SJSA1 (cell line): ENCODE measurements at places on chromosomes 4 and X. TPM values are rescaled to one million over a fixed set of nuclear protein-coding genes. Genes with fewer than 3 reads are reported as not detected.
A peak's percentile ranks its signal among the peaks of the same experiment; 100 is the strongest.

FOXO4 gene
- total RNA-seq: not detected in 2 replicates

MSX1 gene
- 10.9 and 11.9 TPM in 2 replicates for total RNA-seq

PRDM5 gene
- 11.1 and 20.1 TPM in 2 replicates for total RNA-seq

DNA sequence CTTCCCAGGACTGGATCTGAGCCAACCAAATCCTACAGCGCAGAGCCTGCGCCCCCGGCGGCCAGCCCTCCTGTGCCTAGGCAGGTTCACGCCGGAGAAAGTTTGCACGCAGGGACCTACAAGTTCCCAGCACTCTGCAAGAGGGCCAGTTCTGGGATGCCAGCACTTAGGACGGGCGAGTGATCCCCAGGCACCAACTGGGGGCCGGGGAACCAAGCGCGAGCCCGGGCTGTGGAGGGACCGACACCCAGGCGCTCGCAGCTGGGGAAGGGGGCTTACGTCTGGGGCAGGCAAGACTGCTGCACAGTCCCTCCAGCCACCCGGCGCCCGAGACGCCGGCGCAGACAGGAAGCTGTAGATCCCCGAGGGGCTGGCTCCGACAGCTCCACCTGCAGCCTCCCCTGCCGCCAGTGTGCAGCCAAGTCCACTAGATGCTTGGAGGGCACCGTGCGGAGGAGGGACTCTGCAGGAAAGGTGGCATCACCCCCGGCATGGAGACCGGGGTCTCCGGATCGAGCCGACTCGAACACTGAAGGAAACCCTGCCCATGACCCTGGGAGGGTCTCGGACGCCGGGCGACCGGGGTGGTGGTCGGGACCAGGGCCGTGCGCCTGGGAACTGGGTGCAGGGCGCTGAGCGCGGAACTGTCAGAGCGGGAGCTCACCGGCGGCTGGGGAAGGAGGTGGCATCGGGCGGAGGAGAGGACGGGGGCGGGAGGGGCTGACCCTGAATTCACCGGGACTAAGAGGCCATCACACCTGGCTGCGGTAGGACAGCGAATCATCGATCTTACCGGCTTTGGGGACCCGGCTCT is 566 bp downstream of the CORIN start:
- H3K27ac ChIP-seq: no peak overlapping the region
- H3K36me3 ChIP-seq: no peaks in the 10 kb centered on the region
- H3K4me3 ChIP-seq: peak overlapping the region; percentile 31
- H3K4me1 ChIP-seq: peaks cover 9% of the 10 kb centered on the region
- peak; percentile 32 for DNase-seq
- H3K27me3 ChIP-seq: peaks cover 4% of the 10 kb centered on the region

- peaks cover 18% of the 10 kb centered on the region for H3K4me1 ChIP-seq
- H3K27me3 ChIP-seq: no peaks in the 10 kb centered on the region
- H3K4me3 ChIP-seq: no peak overlapping the region
- no peak for DNase-seq
Observed at GRCh38 chrX:2548711-2549423, 48.1 kb upstream of the DHRSX start.
